ENCODE measurements at places on chromosomes 7 and 10.

DNA sequence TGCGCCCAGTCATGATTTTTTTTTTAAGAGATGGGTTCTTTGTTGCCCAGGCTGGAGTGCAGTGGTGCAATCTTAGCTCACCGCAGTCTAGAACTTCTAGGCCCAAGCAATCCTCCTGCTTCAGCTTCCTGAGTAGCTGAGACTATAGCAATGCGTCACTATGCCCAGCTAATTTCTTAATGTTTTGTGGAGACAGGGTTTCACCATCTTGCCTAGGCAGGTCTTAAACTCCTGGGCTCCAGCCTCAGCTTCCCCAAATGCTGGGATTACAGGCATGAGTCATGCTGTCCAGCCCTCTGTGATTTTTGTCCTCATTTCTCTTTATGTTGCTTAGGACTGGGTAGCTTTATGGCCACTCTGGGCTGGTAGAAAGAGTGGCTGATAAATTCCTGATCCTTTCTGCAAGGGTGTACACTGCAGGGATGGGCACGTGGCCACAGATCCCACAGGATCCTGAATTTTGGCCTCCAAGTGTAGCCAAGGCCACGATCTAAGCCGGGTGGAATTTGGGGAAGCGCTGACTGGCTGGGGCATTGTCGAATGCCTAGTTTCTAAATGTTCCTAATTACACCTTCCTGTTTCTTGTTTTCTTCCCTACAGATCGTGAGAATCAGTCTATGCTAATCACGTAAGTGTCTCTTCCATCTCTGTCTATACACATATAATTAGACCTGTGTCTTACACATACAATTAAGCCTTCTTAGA lies 24.1 kb upstream of the MYH16 start:
- DNase-seq = no peak

DNA sequence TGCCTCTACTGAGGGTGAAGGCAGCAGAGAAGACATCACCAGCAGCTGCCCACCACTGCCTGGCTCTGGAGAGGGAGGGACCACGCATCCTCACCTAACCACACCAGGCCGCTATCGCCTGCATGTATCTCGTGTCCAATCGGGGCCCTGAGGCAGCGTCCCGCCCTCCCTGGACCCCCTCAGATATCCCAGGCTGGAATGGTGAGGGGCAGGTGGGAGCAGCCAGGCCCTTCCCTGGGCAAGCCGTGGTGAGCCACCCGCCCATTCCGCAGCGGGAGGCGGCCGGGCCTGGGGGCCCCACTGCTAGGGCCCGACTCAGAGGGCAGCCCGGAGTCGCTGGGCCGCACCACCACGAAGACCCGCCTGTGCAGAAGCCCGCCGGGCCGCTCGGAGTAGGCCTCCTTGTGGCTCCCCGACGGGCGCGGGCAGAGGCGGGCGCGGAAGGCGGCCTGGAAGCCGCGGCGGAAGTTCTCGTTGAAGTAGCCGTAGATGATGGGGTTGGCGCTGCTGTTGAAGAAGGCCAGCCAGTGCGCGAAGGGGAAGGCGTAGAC lies 21.6 kb upstream of the PPA1 start:
- DNase-seq = no peak

GRCh38 chr10:88291289-88292184 lies 291.6 kb downstream of the RNLS start:
- no peak for DNase-seq

DNA sequence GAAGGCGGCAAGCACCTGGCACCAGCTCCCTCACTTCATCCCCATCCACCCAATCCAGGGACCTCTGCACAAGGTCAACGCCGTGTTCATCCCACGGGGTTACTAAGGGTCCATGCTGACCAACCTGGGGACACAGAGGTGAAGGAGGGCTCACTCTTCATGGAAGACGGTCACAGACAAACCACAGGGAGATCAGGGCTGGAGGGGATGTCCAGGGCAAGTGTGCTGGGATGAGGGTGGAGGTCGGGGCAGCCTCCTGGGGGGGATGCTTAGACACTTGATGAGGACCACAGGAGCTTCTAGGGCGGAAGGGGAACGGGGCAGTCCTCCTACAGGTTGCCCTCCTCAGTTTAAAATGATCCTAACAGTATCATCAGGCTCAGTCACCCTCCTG lies 46.7 kb downstream of the FAM53B start:
- DNase-seq = no peak

- DNase-seq = peak; percentile 9
These were observed 158.6 kb downstream of the GRK5 start for GRCh38 chr10:119365773-119366599.

DNA sequence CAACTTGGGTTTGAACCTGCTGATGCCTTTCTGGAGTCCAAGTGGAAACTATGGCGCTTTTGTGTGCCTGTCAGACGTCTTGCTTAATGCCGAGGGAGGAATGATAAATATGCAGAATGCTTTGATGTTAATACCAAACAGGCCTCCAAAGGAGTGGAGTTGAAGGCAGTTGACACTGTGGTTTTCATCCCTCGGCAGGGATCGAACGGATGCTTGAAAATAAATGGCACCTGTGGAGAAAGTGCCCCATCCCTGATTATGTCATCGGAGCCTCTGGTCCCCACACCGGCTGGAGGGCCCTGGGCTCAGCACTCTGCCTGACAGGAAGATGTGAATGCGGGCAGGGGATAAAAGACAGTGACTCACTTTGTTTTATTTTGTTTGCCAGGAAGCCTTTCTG lies 148.7 kb upstream of the GPR26 start:
- DNase-seq = no peak

DNA sequence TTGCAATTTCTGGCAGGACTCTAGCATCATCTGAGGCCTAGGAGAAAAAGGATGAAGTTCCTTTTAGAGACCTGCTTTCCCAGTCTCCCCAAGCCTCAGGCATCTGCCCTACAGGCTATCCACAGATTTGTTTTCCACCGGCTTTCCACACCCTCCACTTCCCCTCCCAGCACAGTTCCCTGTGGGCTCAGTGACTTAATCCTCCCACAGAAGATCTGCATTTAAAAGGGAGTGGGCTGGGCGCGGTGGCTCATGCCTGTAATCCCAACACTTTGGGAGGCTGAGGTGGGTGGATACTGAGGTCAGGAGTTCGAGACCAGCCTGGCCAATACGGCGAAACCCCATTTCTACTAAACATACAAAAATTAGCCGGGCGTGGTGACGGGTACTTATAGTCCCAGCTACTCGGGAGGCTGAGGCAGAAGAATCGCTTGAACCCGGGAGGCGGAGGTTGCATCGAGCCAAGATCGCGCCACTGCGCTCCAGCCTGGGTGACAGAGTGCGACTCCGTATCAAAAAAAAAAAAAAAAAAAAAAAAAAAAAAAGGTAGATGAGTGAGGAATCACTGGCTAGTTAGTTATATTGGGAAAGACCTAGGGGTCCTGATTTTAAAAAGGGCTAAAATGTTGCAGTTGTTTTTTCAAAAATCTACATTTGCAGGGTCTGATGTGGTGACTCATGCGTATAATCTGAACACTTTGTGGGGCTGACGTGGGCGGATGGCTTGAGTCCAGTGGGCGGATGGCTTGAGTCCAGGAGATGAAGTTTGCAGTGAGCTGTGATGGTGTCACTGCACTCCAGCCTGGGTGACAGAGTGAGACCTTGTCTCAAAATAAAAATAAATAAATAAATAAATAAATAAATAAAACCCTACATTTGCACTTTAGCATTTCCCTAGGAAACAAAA lies 119.5 kb downstream of the BAMBI start:
- DNase-seq = peak; percentile 56

GRCh38 chr7:111842491-111842890 lies 280.2 kb upstream of the IMMP2L start:
- DNase-seq = no peak

DNA sequence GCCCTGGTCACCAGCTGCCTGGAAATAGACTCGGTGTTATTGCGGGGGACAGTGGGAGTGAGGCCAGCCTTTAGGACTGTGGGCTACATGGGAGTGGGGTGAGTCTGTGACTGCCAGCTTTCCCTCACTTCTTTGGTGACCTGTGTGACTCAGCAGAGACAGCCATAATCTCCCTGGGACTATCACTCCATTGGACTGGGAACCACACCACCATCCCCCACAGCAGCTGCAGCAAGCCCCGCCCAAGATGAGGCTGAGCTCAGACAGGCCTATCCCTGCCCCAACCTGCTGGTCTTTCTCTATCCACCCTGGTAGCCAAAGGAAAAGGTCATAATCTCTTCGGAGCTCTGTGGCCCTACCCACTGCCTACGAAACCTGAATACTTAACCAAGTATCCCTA lies 263.2 kb downstream of the FZD1 start:
- DNase-seq = no peak

DNA sequence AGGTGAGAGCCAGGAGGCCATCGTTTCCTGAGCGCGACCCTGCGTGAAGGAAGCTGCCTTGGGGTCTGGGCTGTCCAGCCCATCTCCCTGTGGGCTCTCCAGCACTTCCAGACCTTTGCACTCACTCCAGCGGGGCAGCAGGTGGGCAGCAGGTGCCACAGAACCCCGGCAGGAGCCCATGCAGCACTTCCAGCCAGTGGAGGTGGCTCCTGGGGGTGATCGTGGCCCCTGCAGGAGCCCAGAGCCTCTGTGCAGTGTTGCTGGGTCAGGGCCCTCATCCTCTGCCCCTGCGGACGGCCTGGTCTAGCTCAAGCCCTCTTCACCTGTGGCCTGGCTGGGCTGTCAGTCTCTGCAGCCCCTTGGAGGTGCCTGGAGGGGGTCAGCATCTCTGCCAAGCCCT lies 59.9 kb downstream of the PWWP2B start:
- no peak for DNase-seq

DNA sequence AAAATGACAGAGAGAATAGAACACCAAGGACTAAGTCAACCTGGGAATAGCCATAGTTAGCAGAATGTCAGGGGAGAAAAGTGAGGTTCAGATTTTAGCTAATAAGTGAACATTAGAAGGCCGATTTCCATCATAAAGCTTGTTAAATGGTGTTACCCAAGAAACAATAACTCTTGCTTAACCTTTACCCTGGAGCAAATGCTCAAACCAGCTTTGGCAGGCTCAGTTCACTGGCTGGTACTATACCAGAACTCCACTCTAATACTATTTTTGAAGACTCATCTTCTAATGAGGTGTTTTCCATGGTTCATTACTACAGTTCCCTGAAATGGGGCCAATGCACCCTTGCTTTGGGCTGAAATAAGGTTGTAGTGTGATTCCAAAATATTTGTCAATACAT lies 61.3 kb downstream of the RNLS start:
- no peak for DNase-seq

- no peak for DNase-seq
These were observed 34.7 kb downstream of the MINDY4 start for GRCh38 chr7:30805931-30806330.

- no peak for DNase-seq
These were observed 340.5 kb downstream of the TNS3 start for GRCh38 chr7:47241112-47242065.

- peak; percentile 56 for DNase-seq
These were observed 393.6 kb upstream of the GALNT17 start for GRCh38 chr7:70738151-70738885.

All from astrocyte of the spinal cord (primary cell).